ENCODE measurements at places on chromosomes 12 and 14. TPM values are rescaled to one million over a fixed set of nuclear protein-coding genes. Genes with fewer than 3 reads are reported as not detected.

SLC41A2 gene
- 11.6 TPM for total RNA-seq

SCN8A gene
- not detected for total RNA-seq

GRCh38 chr12:105418229-105418628, 87.7 kb downstream of the C12orf75 start:
- H3K4me1 ChIP-seq: no peaks in the 10 kb centered on the region
- no peaks in the 10 kb centered on the region for H3K27me3 ChIP-seq
- no peaks in the 10 kb centered on the region for H3K36me3 ChIP-seq
- no peak for DNase-seq

DNA sequence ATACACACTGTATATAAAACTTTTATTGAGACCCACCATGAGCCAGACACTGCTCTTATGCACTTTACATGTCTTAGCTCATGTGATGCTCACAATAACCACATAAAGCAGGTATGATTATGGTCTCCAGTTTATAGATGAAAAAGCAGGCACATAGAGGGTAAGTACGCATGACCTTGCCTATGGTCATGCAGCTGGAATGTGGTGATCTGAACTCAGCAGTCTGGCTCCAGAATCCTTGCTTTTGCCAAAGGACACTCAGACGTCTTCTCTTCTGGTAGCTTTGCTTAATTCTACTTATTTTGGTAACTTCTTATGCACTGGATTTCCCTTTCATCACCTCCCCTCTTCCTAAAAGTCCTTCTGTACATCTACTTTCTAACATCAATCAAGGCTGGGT, 103.3 kb upstream of the CRY1 start:
- H3K27me3 ChIP-seq: no peaks in the 10 kb centered on the region
- no peak for DNase-seq
- H3K27ac ChIP-seq: no peak overlapping the region
- no peaks in the 10 kb centered on the region for H3K36me3 ChIP-seq
- H3K4me1 ChIP-seq: no peaks in the 10 kb centered on the region

GRCh38 chr12:12645485-12645884, 33.8 kb downstream of the CREBL2 start:
- no peak overlapping the region for H3K4me3 ChIP-seq
- DNase-seq: peak; percentile 35
- no peaks in the 10 kb centered on the region for H3K27me3 ChIP-seq

DNA sequence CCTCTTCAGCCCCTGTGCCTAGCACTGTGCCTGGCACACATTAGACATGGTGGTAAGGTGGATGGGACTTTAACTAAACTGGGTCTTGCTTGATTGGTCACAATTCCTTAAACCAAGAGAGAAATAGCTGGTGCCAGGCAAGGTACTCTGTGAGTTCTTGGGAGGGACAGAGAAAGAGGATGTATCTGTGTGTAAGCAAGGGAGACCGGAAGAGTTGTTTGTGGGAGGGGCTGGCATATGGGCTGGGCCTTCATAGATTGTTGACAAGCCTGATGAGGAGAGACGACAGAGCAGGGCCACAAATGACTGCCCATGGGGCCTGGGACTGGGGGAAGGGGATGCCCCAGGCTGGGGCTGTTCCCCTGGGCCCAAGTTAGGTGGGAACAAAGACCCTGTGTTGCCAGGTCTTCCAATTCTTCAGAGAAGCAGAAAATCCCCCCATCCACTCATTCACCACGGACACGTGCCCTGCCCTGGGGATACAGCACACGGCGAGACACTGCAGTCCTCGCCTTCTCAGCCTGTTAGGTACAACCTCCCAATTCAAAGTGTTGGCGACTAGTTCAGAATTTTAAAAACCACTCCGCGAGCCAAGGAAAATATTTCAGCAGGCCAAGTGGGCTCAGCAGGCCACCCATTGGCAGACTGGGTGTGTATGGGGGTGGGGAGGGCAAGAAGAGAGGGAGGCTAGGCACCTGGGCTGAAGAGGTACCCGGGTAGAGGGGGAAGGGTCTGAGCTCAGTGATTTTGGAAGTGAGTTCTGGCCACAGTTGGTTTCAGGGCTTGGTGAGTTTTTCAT, 11.4 kb upstream of the CYP46A1 start:
- no peak overlapping the region for H3K27ac ChIP-seq
- H3K4me3 ChIP-seq: no peak overlapping the region
- H3K27me3 ChIP-seq: no peaks in the 10 kb centered on the region
- peak; percentile 61 for DNase-seq
- peaks cover 15% of the 10 kb centered on the region for H3K4me1 ChIP-seq
- no peaks in the 10 kb centered on the region for H3K36me3 ChIP-seq

FOXG1 gene
- total RNA-seq: not detected

DNA sequence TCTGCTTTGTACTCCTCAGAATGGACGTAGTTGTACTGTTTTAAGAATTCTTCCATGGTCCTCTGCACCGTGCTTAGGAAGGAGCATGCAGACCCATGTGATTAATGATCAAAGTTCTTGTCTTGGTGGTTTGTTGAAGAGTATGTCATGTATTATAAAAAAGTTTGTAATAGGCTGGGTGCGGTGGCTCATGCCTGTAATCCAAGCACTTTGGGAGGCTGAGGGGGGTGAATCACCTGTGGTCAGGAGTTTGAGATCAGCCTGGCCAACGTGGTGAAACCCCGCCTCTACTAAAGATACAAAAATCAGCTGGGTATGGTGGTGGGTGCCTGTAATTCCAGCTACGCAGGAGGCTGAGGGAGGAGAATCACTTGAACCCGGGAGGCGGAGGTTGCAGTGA, 61.8 kb upstream of the RTL1 start:
- no peak overlapping the region for H3K27ac ChIP-seq
- H3K36me3 ChIP-seq: no peaks in the 10 kb centered on the region
- no peaks in the 10 kb centered on the region for H3K4me1 ChIP-seq
- H3K27me3 ChIP-seq: no peaks in the 10 kb centered on the region

RASSF3 gene
- total RNA-seq: 24.9 TPM

GRCh38 chr12:102298022-102298421, 100.4 kb upstream of the PMCH start:
- H3K27me3 ChIP-seq: no peaks in the 10 kb centered on the region
- H3K4me3 ChIP-seq: no peak overlapping the region
- DNase-seq: no peak
- no peak overlapping the region for H3K27ac ChIP-seq
- H3K36me3 ChIP-seq: no peaks in the 10 kb centered on the region
- H3K4me1 ChIP-seq: no peaks in the 10 kb centered on the region

GRCh38 chr12:71871116-71871515, 31.6 kb downstream of the TBC1D15 start:
- peaks cover 24% of the 10 kb centered on the region for H3K36me3 ChIP-seq
- H3K27ac ChIP-seq: no peak overlapping the region
- H3K4me3 ChIP-seq: no peak overlapping the region

BTBD6 gene
- total RNA-seq: 32.2 TPM

ADCY6 gene
- 104 TPM for total RNA-seq

DNA sequence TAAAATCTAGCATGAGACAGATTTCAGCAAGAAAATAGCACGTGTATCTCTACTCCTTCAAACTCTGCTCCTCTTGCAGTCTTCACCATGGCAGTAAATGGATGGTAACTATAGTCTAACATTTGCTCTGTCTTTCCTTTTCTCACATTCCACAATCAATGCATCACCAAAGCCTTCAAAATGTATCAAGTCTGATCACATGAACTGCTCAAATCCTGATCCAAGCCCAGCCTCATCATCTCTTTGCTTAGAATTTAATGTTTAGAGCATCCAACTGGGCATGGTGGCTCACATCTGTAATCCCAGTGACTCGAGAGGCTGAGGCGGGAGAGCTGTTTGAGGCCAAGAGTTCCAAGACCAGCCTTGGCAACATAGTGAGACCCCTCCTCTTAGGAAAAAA, 45.9 kb downstream of the CDK17 start:
- H3K36me3 ChIP-seq: no peaks in the 10 kb centered on the region
- no peaks in the 10 kb centered on the region for H3K4me1 ChIP-seq
- H3K27me3 ChIP-seq: no peaks in the 10 kb centered on the region
- no peak overlapping the region for H3K4me3 ChIP-seq
- no peak for DNase-seq
- no peak overlapping the region for H3K27ac ChIP-seq

GRCh38 chr14:51938137-51938536, 51.2 kb upstream of the RTRAF start:
- no peaks in the 10 kb centered on the region for H3K36me3 ChIP-seq
- DNase-seq: no peak
- H3K4me1 ChIP-seq: no peaks in the 10 kb centered on the region
- H3K4me3 ChIP-seq: no peak overlapping the region
- no peaks in the 10 kb centered on the region for H3K27me3 ChIP-seq

DNA sequence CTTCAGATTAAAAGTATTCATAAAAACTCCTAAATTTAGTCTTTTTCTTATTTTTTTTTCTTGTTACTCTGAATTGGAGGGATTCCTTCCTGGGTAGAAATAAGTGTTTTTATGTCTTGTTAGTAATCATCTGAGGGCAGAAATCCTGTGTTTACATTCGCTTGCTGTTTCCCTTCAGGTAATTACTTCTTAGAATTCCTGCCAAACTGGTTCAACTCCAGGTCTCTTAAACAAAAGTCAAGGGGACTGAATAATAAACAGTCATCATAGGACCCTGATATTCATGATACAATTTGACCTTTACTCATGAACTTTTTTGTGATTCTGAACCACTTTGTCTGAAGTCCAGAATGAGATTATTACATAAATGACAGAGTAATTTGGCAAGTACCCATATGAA, 843.9 kb downstream of the FLRT2 start:
- no peak overlapping the region for H3K27ac ChIP-seq
- no peak overlapping the region for H3K4me3 ChIP-seq
- H3K36me3 ChIP-seq: no peaks in the 10 kb centered on the region
- no peaks in the 10 kb centered on the region for H3K27me3 ChIP-seq

DNA sequence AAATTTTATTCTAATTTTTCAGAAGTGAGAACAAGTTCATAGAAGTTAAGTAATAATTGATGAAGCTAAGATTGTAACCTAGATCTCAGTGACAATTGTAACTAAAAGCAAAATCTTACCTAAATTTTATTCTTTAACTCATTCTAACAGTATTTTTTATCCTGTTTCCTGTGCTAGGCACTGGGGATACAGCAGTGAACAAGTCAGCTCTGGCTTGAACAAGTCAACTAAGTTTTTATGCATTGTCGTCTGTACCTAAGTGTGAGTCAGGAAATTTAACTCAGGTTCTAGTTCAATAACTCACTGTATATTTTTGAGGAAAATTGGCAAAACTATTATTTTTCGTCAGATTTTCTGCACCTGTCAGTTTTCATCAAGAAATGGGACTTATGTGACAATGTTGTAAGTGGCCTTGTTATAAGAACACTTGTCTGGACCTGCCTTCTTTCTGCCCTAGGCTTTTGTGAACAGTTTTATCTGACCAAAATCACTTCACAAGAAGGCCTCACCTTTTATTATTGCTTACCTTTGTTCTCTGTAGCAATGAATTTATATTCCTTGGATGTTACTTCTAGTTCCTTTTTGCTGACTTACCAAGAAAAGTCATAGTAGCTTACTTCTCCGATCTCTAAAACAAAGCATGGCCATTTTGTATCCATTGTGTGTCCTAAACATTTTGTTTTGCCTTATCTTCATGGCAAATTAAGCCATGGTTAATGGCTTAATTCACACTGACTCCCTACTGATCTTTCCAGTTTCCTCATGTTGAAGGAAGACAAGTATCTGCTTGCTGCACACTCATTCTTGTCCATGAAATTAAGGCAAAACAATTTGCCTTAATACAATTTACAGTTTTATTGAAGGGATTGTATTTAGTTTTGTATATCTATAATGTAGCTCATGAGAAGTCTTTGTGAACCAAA, 2.7 kb downstream of the TMTC3 start:
- H3K27me3 ChIP-seq: no peaks in the 10 kb centered on the region
- no peak for DNase-seq
- H3K4me1 ChIP-seq: no peaks in the 10 kb centered on the region
- H3K27ac ChIP-seq: no peak overlapping the region
- H3K4me3 ChIP-seq: no peak overlapping the region
- no peaks in the 10 kb centered on the region for H3K36me3 ChIP-seq

- no peak for DNase-seq
- H3K27me3 ChIP-seq: no peaks in the 10 kb centered on the region
- H3K27ac ChIP-seq: no peak overlapping the region
- H3K4me3 ChIP-seq: no peak overlapping the region
- no peaks in the 10 kb centered on the region for H3K36me3 ChIP-seq
- no peaks in the 10 kb centered on the region for H3K4me1 ChIP-seq
Observed at GRCh38 chr14:65434216-65434850, 21.8 kb downstream of the FUT8 start.

DNA sequence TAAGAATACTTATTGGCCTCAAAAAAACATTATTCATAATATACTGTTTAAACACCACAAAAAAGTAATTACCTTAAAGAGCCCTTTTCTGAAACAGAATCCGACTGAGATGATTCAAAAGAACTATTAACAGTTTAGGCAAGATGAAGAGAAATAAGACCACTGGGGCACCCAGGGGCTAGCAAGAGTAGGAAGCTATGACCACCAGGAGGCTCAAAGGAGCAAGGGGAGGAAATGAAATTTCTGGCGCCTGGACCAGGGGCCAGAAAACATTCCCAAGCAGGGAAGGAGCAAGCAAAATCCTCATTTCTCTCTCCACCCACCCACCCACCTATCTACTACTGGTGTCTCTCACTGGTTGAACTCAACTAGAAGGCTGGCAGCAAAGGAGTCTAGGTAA, 6.3 kb upstream of the DCAF4 start:
- H3K27ac ChIP-seq: no peak overlapping the region
- H3K4me3 ChIP-seq: no peak overlapping the region

HECTD4 gene
- total RNA-seq: 85.8 TPM

DLGAP5 gene
- 2.1 TPM for total RNA-seq

DNA sequence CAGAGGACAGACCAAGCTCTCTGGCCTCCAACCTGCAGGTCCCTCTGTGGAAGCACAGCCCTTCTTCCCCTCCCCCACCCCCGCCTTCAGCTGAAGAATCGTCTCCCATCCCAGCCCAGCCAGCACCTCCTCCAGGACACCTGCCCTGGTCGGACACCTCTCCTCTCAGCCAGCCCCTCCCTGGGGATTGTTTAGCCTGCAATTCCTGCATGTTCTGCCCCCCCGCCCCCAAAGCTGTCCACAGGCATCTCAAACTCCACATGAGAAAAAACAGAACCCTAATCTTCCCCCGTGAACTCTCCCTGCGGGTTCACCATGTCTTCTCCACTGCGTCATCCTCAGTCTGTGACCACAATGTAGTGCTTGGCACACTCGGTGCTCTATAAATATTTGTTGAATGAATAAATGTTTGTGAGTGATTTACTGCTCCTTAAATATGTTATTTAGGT, 24.1 kb downstream of the PRIMA1 start:
- no peaks in the 10 kb centered on the region for H3K27me3 ChIP-seq
- peak overlapping the region; percentile 83 for H3K27ac ChIP-seq

GRCh38 chr12:113955109-113955970, 10.8 kb downstream of the RBM19 start:
- no peaks in the 10 kb centered on the region for H3K36me3 ChIP-seq
- H3K27ac ChIP-seq: no peak overlapping the region

- H3K4me1 ChIP-seq: no peaks in the 10 kb centered on the region
- H3K27me3 ChIP-seq: no peaks in the 10 kb centered on the region
- no peak overlapping the region for H3K27ac ChIP-seq
- no peak overlapping the region for H3K4me3 ChIP-seq
- peak; percentile 59 for DNase-seq
- H3K36me3 ChIP-seq: no peaks in the 10 kb centered on the region
Observed at GRCh38 chr14:55245657-55246268, 25.5 kb upstream of the FBXO34 start.

- H3K27ac ChIP-seq: no peak overlapping the region
- H3K27me3 ChIP-seq: no peaks in the 10 kb centered on the region
- no peak overlapping the region for H3K4me3 ChIP-seq
- no peaks in the 10 kb centered on the region for H3K36me3 ChIP-seq
- DNase-seq: no peak
Observed at GRCh38 chr12:89817501-89818226, 109.0 kb upstream of the ATP2B1 start.

GRCh38 chr12:55642669-55643068, 6.0 kb downstream of the OR10P1 start:
- H3K27ac ChIP-seq: no peak overlapping the region
- H3K4me1 ChIP-seq: peaks cover 4% of the 10 kb centered on the region
- no peaks in the 10 kb centered on the region for H3K27me3 ChIP-seq
- H3K36me3 ChIP-seq: no peaks in the 10 kb centered on the region
- no peak overlapping the region for H3K4me3 ChIP-seq
- no peak for DNase-seq

RPGRIP1 gene
- not detected for total RNA-seq

SLC7A8 gene
- 56.9 TPM for total RNA-seq
